ENCODE measurements at places on chromosomes 11 and 22.

GRCh38 chr22:45441138-45441537 lies 27.6 kb downstream of the RIBC2 start:
- no peak for DNase-seq

DNA sequence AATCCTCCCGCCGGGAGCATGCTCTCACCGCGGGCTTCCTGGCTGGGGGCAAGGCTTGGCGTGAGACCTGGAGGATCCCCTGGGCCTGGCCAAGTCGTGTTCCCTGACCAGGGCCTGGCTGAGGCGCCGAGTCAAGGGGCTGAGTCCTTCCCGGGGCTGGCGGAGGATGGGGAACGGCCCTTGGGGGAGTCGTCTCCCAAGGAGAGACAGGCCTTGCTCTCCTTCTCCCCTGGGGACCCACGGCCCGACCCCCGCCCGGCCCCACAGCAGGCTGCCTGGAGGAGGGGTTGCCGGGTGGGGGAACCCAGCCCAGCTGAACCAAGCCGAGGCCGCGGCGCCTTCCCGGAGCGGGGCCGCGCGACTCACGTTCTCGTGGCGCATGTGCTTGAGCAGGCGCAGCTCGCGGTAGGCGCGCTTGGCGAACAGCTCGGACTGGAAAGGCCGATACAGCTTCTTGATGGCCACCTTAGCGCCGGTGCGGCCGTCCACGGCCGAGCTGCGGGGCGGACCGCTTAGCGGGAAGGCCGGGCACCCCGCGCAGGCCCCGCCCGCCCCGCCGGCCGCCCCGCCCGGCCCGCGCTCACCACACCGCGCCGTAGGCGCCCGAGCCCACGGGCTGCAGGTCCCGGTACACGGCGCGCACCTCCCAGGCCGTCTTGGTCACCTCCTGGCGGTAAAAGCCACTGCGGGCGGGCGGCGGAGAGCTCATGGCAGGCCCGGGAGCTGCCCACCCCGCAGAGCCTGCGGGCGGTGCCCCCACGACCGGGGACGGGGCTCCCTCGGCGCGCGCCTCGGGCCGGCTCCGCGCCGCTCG lies 475 bp downstream of the MAPK12 start:
- DNase-seq = peak; percentile 42

- no peak for DNase-seq
These were observed 79.1 kb downstream of the PICALM start for GRCh38 chr11:85989746-85990145.

GRCh38 chr11:127105593-127106541 lies 105.3 kb upstream of the KIRREL3 start:
- no peak for DNase-seq

DNA sequence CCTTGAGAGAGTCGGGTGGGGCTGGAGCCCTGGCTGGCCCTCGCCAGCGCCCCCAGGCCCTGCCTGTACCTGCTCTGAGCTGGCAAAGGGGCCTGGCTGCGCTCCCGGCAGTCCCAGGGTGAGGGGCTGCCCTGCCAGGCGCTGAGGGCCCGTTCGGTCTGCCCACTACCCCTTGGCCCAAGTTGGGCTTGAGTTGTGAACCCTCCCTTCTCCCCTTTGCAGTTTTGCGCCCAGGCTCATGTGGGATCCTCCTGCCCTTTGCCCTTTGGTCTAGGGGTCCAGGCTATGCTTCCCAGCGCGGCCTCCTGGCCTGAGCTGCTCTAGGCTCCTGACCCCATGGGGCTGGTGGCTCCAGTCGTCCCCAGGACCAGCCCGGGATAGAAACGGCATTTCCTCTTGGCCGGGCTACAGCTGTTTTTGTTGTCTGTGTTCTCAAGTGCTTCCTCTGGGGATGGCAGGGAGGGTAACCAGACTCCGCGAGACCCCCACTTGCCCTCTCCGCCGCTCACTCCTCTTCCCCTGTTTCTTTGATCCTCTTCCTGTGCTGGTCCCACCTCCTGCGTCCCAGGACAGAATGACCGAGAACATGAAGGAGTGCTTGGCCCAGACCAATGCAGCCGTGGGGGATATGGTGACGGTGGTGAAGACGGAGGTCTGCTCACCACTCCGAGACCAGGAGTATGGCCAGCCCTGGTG lies 34.9 kb downstream of the PRDM11 start:
- no peak for DNase-seq

GRCh38 chr11:66718320-66718971 lies 10.6 kb downstream of the SPTBN2 start:
- no peak for DNase-seq

DNA sequence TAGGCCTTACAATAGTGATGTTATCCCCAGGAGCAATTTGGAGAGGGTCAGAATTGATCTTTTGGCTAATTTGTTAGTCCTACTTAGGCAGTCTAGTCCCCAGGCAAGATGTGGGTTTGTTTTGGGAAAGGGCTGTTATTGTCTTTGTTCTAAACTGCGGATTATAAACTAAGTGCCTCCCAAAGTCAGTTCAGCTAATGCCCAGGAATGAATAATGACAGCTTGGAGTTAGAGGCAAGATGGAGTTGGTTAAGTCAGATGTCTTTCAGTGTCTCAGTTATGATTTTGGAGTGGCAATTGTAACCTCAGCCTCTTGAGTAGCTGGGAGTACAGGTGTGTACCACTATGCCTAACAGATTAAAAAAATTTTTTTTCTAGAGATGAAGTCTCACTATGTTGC lies 7.3 kb upstream of the CLNS1A start:
- no peak for DNase-seq

DNA sequence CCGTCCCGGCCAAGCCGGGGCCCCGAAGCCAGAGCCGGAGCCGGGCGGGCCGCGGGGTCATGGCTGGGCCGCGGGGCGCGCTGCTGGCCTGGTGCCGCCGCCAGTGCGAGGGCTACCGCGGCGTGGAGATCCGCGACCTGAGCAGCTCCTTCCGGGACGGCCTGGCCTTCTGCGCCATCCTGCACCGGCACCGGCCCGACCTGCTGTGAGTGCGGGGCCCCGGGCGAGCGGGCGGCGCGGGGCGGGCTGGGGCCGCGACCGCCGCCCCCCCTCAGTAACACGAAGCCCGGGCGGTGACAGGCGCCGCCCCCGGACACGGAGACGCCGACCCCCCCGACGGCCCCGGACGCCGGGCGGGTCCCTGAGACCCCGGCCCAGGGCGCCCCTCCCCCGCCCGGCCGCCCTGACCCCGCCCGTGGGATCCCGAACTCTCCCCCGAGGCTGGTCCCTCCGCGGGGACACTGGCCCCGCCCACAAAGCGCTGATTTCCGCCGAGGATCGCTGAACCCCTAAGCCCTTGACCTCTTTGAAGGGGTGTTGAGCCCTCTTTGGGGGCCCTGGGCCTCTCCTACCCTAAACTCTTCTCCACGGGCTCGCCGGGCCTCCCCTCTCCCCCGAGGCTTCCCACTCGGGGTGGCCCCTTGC lies 389 bp downstream of the MICALL1 start:
- no peak for DNase-seq

- no peak for DNase-seq
These were observed 61.3 kb upstream of the PRR5 start for GRCh38 chr22:44640618-44641155.

- DNase-seq = no peak
These were observed 3.8 kb downstream of the CSNK1E start for GRCh38 chr22:38313384-38313955.

GRCh38 chr11:1192741-1193325 lies 30.0 kb upstream of the MUC5B start:
- DNase-seq = no peak

DNA sequence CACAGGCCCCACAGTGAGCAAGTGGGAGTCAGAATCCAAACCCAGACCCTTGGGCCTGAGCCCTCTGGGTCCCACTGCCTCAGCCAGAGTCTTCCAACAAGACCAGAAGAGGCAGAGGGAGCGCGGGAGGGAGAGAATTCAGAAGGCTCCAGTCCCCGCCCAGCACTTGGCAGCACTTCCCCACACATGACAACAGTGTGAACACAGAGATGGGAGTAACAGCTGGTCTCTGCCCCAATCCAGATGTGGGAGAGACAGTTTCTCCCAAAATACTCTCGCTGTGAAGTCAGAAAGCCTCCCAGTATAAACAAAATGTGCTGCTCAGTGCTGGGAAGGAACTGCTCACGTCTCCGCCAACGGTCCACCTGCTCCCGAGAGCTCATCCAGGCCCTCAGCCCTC lies 219.9 kb downstream of the MN1 start:
- no peak for DNase-seq

GRCh38 chr11:76723142-76723541 lies 52.6 kb upstream of the LRRC32 start:
- DNase-seq = no peak

GRCh38 chr22:47328550-47329243 lies 566.2 kb downstream of the TBC1D22A start:
- peak; percentile 94 for DNase-seq

DNA sequence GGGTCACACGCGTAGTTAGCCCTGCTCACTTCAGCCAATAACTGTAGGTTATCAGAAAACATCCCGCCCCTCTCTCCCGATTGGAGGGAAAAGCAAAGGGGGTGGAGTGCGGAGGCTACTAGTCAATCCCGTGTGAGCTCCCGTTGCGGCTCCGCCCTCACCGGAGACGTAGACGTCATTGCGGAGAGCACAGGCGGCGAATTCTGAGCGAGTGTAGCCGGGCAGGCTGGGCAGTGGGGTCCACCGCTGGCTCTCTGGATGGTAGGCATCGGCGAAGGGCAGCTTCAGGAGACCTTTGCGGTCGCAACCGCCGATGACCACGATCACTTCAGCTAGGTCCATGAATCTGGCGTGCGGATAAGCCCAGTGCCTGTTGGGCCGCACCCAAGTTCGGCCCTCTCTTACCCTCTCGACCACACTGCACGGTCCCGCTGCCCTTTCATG lies 4.7 kb downstream of the KLHL35 start:
- peak; percentile 100 for DNase-seq

DNA sequence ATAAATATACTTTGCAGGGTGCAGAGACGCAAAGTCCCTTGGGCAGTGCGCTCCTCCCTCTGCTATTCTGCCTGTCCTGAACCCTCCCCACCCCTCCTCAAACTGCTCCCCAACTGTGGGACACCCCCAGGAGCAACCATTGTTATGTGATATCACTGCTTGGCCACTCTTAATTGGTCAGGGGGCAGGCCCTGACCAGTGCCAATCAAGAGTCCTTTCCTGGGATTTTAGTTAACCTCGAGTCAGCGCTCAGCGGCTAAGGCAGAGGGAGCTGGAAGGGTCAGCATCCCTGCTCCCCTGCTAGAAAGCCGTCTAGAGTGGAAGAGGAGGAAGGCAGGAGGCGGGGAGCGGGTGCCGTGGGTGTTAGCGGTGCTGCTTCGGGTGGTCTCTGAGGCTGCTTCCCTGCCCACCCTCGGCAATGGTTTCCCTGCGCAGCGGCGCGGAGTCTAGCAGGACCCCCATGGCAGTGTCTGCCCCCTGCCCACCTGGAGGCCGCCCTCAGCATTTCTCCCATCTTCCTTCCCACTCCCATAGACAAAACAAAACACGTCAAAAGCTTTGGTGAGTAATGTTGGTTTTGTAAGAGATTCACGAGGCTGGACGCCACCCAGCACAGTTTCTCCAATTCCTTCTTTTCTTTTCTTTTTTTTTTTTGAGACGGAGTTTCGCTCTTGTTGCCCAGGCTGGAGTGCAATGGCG lies 38.4 kb upstream of the A4GALT start:
- DNase-seq = no peak

GRCh38 chr11:3052567-3052966 lies 4.7 kb downstream of the CARS1 start:
- no peak for DNase-seq

- peak; percentile 9 for DNase-seq
These were observed 759 bp downstream of the DESI1 start for GRCh38 chr22:41619979-41620588.

All from COLO829 (cell line).